ENCODE measurements at places on chromosomes 7 and 10.

- no peak for DNase-seq
These were observed 163.3 kb upstream of the AKR1E2 start for GRCh38 chr10:4662576-4663161.

DNA sequence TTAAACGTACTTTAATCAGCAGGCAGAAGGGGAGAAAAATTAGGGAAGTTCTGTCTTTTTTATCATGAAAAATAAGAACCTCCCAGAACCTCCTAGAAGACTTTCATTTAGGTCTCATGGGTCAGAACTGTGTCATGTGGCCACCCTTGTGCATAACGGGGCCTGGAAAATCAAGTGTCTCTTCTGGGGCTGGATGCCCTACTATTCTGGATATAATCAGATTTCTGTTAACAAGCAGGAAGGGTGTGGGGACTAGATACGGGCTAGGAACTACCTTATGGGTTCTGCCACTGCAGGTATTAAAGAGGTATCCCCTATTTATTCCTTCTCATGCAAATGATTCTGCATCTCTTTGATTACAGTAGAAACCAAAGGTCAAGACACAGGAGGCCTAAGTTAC is 14.1 kb downstream of the LANCL2 start:
- no peak for DNase-seq

DNA sequence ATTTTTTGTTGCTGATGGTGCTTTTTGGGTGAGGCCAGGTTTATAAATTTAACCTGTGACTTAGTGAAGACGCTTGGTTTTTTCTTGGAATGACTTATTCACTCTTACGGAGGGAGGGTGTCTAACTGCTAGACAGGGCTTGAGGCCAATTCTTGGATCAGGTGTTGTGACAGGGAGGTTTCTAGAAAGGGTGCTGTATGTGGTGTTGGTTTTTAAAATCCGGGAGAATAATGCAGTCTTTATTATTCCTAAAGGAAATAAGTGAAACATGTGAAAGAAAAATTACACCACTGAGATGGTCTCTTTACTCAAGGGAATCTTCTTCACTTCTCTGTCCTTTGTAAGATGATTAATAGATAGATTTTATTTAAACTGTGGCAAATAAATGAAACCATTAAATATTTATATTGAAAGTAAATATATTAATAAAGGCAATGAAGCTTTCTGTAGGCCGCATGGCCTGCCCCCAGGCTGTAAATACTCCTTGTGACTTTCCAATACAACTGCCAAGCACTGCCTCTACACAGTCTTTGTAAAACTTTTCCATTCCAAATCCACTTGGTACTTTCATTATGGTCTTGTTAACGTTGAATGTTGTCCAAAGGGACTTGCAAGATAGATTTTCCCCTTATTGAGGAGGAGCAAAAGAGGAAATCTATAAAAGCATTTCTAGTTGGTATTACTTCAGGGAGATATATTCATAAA is 323.1 kb downstream of the SUGCT start:
- DNase-seq: no peak

DNA sequence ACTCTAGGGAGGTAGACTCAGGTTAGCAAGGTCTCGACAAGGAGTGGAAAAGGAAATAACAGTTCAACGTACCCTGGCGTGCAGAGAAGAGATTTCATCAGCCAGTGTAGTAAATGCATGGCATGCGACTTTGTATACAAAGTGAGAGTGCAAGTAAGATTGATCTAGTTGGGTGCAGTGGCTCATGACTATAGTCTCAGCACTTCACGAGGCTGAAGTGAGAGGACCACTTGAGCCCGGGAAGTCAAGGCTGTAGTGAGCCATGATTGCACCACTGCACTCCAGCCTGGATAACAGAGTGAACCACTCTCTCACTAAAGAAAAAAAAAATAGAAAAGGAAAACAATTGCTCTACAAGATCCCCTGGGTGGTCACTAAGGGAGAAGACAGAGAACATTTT is 528.6 kb downstream of the SORCS1 start:
- no peak for DNase-seq

GRCh38 chr7:155378959-155379871 is 78.7 kb upstream of the EN2 start:
- no peak for DNase-seq

GRCh38 chr7:2114052-2114451 is 118.7 kb downstream of the MAD1L1 start:
- DNase-seq: no peak

DNA sequence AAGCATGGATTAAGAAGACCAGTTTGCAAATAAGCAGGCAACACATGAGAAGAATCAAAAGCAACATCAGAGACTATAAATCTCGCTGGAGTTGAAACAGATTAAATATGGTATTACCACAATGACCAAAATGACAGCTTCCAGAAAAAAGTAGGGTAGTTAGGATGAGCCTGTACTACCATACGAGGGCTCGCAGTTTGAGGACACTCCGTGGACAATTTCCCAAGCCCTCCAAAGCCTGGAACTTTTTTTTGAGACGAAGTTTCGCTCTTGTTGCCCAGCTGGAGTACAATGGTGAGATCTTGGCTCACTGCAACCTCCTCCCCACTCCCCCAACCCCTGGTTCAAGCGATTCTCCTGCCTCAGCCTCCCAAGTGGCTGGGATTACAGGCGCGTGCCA is 1.0 kb downstream of the LRRC17 start:
- no peak for DNase-seq

GRCh38 chr7:74290553-74290950 is 1.3 kb downstream of the CLIP2 start:
- DNase-seq: no peak

GRCh38 chr10:667096-667495 is 22.4 kb downstream of the DIP2C start:
- DNase-seq: peak; percentile 79

DNA sequence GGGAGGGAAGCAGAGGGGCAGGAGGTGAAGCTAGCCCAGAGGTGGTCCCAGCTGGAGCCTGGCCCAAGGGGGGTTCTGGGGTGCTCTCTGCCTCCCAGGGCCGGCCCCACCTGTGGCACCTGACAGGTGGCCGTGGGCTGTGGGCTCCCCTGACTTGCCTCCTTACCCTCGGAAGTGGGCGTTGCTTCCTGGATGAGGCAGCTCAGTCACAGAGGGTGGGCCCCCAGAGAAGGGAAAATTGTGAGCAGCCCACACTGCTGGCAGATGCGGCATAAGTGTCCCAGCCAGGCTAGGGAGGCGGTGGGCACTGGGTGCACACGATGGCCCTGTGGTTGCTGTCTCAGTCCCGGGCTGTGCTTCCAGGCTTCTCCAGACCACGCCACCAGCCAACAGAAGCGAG is 118.9 kb downstream of the LRRC18 start:
- DNase-seq: no peak

- no peak for DNase-seq
These were observed 29.1 kb downstream of the DPCD start for GRCh38 chr10:101617102-101617823.

DNA sequence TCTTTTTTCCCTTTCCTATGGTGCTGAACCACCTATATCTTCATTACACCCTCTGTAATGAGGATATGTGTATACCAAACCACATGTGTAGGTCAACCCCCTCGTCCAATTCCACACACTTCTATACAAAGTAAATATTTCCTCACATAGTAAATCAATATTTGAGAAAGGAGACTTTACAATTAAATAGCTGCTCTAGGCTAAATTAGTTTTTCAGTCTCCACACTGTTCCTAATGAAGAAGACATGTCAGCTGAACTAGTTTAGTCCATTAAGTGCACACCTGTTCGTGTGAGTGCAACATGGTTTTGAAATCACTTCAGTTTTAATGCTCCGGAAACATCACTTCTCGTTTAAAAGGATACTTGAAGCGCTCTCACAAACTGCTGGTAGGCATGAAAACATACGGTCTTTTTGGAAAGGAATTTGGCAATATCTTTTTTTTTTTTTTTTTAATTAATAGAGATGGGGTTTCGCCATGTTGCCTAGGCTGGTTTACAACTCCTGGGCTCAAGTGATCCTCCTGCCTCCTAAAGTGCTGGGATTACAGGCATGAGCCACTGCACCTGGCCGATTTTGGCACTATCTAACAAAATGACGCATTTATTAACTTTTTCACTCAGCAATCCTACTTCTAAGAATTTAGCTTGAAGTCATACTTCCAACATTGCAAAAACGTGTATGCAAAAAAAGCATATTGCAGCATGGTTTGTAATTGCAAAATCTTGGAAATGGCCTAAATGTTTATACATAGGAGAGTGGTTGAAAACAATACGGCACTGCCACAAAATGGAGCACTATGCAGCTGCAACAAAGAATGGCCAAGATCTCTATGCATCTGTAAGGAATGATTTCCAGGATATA is 2.1 kb upstream of the XRCC2 start:
- peak; percentile 56 for DNase-seq

GRCh38 chr10:132103116-132103910 is 37.6 kb downstream of the JAKMIP3 start:
- no peak for DNase-seq

- DNase-seq: no peak
These were observed 69.1 kb downstream of the KMT2C start for GRCh38 chr7:152366662-152367061.

GRCh38 chr10:62852961-62853702 is 37.0 kb upstream of the EGR2 start:
- no peak for DNase-seq

- no peak for DNase-seq
These were observed 145.6 kb downstream of the EXOC4 start for GRCh38 chr7:133398506-133398905.

DNA sequence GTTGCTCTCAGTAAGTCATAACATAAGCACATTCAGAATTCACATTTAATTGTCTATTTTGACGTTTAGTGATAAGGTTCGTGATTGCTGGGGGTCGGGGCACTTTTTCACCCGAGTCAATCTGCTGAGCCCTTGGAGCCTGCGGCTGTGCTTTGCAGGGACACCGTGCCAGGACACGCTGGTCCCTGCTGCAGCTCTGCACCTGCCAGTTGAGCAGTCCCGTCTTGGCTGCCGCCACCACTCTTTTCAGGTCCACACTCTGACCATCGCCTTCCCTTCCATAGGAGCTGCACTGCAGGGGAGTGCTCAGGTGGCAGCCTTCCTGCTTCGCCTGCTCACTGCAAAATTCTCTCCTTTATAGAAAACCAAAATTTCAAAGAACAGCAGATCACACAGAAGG is 36.4 kb downstream of the CUL1 start:
- no peak for DNase-seq

GRCh38 chr10:70404787-70405036 is 767 bp downstream of the EIF4EBP2 start:
- DNase-seq: no peak

DNA sequence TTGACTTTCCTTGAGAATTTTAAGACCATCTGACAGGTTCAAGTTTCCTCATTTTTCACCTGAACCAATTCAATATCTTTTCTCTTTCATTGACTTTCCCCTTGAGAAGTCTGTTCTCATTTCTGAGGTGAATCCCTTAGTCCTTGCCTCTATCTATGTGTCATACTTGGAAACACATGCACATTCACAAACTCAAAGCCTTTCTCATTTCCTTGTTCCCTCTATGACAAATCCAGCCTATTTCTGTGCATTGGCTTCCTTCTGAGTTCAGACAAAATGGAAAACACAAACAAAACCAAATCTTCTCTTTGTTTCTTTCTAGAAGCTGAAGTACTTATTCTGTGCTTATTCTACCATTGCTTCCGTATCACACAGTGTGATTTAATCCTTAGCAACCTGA is 13.8 kb downstream of the PTTG1IP2 start:
- DNase-seq: no peak

- DNase-seq: no peak
These were observed 30.7 kb upstream of the AQP1 start for GRCh38 chr7:30880941-30881340.

GRCh38 chr7:121547544-121548092 is 151.5 kb upstream of the FAM3C start:
- peak; percentile 61 for DNase-seq

DNA sequence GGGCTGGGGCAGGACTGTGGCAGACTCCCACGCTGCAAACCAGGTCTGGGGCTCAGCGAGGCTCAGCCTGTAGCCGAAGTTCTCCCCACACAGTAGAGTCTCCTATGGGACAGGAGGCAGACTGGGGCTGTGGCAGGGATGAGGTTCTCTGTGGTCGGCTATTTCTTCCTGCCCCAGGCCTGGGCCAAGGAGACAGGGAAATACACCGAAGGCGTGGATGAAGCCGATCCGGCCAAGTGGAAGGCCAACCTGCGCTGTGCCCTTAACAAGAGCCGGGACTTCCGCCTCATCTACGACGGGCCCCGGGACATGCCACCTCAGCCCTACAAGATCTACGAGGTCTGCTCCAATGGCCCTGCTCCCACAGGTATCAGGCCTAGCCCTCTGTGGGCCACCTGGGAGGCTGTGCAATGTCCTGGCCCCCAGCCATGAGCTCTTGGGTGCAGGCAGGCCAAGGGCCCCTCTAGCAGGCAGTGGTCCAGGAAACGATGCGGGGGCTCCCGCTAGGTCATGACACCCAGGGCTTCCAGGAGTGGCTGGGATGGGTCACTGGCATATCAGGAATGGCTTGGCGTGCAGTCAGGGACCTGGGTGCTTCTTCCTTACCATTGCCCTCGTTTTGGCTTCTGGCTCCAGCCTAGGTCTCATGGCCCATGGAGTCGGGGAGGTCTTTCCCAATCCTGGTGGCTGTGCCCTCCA is 8.1 kb downstream of the IRF5 start:
- DNase-seq: no peak

- no peak for DNase-seq
These were observed 755 bp downstream of the TOMM7 start for GRCh38 chr7:22821702-22822485.
